ENCODE measurements at places on chromosomes 7 and 10.

DNA sequence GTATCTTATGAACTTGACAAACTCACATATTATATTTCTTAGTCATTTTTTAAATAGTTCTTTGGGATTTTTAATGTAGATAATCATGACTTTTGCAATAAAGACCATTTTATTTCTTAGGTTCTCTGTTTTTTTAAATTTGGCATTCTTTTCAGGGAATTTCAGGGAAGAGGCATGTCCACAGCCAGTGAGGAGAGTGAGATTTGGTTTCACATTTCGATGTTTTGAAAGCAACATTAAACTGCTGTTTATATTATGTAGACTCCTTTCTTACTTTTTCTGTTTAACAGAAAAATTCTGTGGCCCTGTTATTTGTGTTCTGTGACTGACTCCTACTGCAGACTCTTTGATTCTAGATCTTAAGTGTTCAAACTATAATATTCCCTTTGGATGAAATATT lies 153.7 kb downstream of the FAM107B start:
- no peak for DNase-seq

- DNase-seq: no peak
Observed at GRCh38 chr7:157700231-157701005, 363.6 kb downstream of the DNAJB6 start.

DNA sequence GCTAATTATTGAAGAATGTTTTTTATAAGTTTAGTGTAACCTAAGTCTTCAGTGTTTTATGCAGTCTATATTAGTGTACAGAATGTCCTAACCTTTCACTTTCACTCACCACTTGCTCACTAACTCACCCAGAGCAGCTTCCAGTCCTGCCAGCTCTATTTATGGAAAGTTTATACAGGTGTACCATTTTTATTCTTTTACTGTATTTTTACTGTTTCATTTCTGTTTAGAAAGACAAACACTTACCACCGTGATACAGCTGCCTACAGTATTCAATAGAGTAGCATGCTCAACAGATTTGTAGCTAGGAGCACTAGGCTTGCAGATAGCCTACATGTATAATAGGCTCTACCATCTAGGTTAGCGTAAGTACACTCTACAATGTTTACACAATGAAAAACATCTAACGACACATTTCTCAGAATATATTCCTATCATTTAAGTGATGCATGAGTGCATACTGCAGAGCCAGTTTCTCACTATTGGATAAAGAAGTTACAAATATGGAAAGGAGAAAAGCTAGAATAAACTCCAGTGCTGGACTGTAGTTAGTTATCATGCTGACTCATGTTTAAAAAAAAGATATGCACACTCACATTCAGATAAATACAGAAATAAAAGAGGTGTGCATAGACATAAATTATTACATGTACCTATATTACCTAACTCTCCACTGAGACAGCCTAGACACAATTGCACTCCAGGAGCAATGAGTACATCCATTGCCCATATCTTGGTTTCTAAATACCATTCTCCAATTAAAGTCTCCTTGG lies 30.4 kb downstream of the STEAP1B start:
- no peak for DNase-seq

DNA sequence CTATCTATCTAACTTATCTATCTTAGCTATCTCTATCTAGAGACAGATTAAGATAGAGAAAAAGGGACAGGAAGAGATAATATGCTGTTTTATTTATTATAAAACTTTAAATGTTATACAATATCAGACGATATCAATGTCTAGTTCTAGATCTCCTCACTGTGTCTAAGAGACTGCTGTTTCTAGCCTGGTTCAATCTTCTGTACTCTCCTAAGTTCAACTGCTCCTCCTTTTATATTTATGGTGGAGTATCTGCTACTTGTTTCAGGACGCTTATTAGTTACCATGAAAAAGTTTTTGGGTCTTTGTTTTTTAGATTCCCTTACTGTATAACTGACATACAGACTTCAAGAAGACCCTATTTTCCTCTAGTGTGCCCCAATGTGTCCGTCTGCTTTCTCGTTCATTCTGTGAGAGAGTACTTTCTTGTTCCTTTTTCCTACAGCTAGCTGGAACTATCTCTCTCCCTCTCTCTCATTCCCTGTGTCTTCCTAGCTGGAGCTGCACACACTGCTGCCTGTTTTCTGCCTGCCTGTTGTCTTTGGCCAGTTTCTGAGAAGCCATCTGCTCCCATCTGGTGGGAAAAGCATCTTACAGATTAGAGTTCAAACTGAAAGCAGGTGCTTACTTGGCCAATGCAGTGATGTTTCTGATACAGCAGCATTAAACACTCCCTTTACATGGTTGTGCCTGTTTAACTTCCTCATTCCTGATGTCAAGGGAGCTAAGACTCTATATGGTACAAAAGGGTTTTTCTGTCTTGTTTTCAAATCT lies 49.4 kb upstream of the ARL4A start:
- no peak for DNase-seq

All from AG08395 (cell line).